ENCODE measurements at places on chromosomes 1 and 21. TPM values are rescaled to one million over a fixed set of nuclear protein-coding genes. Genes with fewer than 3 reads are reported as not detected.

The GPR161 gene
- total RNA-seq, result 9.6 TPM

GRCh38 chr1:104132382-104132973, 382.8 kb downstream of the AMY1C start:
- no peak for DNase-seq

- DNase-seq, result no peak
Observed at GRCh38 chr21:46003575-46004007, 22.0 kb downstream of the COL6A1 start.

DNA sequence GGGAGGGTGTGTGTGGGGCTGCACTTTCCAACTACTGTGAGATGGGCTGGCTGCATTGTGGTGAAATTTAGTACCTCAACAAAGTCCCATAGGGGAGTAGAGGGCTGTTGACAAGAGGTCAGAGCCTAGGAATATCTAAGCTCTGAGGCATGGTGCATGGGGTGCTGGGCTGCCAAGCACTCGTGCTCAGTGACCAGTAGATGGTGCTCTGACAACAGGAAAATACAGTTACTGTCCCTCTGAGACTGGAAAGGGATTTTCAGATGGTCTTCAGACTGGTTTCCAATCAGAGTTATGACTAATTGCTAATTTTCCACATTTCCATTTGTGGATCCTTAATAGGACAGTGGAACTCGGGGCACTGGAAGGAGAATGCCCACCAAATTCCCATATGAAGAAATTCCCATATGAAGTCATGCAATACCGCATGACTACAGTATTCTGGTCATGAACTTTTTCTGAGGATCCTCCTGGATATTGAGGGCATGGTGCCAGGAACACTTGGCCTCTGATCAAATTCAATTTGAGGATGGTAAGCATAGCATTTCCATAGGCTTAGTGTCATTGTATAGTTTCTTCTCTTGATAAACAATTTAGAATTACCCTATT, 4.1 kb upstream of the CACNA1E start:
- peak; percentile 33 for DNase-seq

DNA sequence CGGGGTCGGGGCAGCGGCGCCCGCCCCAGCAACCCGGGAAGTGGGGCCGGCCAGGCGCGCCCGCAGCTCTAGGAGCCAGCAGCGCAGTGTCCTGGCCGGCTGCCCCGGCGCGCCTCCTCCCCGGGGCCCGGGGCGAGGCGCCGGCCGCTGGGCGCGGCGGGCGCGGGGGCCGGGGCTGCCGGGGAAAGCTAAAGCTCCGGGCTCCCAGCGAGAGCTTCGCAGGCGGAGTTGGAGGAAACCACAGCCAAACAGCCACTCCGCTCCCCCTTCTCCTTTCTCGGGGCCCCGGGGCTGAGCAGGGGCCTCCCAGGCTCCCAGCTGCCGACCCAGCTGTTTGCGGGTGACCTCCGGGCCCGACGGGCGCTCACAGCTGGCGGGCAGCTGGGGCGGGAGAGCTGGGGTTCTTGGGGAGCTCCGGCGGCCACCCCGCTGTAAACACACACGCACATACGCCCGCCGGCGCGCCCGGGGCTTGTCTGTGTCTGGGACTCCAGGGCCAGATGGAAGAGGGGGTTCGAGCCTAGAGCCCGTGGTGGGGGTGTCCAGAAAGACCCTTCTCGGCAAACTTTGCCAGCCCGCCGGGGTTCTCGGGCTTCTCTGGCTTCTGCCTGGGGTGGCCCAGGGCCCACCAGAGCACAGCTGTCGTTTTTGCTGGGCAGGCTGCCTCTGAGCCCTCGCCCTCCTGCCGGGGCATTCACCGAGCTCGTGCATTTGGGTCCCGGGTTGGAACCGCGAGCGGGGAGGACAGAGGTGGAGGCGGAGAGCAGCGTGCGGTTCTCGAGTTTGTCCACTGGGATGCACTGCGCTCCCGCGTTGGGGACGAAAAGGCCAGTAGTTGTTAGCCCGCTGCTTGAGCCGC, 1.5 kb downstream of the AJAP1 start:
- no peak for DNase-seq

The CYP4A11 gene
- not detected for total RNA-seq

DNA sequence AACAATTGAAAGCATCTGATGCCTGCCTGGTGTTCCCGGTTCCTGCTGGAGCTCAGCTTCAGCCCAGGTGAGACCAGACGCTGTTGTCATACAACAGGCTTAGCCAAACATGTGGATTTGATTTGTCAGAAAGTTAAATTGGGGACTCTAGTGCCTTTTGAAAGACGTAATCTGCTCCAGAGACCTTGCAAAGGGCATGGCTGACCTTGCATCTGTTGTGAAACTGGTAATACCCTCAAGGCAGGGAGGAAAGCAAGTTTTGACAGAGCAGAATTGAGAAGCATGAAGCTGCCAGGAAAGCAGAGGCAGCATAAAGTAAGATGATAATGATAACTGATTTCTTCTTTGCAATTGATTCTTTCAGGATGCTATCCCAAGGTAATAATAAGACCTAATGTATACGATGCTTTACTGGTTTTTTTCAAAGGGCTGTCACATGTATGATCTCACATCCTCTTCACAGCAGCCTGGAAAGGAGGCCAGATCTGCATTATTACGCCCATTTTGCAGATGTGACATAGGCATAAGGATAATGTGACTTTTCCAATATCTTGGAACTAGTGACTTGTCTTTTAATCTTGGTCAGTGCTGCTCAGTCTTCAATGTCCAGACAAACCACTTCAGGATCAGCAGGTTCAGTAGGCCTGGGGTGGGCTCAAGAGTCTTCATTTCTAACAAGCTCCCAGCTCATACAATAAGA, 24.7 kb upstream of the CNN3 start:
- no peak for DNase-seq

DNA sequence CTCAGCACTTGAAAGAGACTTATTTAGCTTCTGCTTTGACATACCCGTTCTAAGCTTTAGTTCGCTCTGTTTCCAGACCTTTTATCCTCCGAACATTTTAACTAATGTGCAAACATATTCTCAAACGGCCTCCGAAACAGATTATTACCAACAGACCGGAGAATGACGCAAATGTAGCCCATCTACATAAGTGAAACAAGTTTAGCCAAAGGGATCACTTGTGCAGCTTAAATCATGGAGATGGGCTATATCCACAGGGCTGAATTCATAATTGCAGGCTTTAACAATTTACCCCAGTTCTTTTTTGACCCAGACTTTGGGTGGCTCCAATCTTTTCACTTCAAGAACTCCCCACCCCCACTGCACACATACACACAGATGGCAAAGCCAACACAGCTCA, 119.7 kb downstream of the KCNH1 start:
- no peak for DNase-seq

The ST7L gene
- total RNA-seq, result 7.4 TPM

The CTSK gene
- total RNA-seq, result 2.0 TPM

DNA sequence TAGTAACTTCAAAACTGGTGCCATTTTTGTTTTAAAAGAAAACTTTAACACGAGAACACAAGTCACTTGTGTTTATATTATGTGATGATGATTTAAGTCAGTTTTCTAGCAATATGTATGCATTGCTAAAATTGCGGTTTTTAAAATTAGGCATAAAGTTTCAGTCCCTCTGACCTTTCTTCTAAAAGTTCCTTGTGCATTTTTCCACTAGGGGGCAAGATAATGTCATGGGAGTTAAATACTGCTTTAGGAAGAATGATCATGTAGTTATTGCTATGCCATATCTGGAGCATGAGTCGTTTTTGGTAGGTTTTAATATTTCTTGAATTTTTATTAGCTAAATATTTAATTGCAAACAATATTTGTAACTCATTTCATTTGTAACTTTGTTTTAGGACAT, 10.7 kb downstream of the CDC7 start:
- no peak for DNase-seq

DNA sequence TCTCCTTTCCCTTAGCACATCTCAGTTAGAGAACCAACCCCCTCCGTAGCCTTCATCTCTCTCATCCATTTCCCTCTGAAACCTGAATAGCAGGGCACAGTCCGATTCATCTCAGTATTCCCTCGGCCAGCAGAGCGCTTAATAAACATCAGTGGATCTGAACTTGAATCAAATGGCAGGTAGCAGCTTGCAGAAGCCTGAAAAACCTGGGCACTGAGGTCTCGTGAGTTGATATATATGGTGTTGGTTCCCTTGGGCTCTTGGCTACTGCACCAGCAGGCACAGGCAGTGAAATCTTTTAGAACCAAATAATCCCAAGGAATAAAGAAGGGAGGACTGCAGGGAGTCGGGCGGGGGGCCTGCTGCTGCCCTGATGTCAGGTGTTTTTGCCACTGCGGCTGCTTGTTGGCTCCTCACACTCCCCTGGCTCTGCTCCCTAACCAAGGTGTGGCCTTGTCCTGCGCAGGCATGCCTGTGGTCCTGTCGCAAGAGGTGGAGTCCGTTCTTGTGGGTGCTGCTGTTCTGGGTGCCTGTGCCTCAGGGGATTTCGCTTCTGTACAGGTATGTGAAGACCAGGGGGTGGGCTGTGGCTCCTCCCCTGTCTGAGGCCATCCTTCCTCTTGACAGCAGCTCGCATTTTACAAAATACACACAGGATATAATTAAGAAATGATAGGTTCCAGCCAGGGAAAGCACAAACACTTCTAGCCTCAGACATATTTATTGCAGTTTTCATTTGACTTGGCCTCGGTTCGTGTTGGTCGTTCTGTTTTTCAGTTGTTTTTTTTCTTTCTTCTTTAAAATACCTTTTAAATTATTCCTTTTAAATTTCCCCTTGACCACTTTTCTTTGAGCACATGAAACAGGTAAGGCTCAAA, 140.9 kb upstream of the HOOK1 start:
- no peak for DNase-seq

The KCNJ15 gene
- total RNA-seq, result 40.8 TPM

GRCh38 chr1:117838911-117839310, 90.5 kb downstream of the GDAP2 start:
- DNase-seq, result no peak

DNA sequence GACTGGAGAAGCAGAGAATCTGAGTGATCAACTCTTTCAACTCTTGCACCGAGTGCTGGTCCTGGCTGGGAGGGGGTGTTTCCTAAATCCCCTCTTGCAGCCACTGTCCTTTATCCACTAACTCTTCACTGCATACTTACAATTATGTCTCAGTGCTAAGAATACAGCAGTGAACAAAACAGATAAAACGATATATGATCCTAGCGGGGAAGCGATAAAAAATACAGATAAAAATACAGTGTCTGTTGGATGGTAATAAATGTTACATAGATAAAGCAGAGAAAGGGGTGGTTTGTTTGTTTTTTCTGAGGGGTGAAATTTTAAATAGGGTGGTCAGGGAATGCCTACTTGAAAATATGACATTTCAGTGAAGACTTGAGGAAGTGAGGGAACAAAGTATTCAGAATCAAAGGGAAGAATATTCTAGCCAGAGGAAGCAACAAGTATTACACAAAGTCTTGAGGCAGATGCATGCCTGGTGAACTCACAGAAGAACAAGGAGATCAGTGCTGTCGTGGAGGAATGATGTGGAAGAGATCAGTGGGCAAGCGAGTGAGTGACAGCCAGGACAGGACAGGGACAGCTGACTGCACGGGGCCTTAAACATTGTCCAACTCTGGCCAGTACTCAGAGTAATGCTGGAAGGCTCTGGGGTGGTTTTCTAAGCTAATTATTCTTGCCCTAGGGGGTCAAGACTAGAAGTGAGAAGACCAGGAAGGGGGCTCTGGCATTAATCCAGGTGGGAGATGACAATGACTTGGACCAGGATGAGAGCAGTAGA, 110.0 kb downstream of the APP start:
- no peak for DNase-seq

- DNase-seq, result no peak
Observed at GRCh38 chr1:175792136-175792535, 48.7 kb upstream of the TNR start.

The TATDN3 gene
- total RNA-seq, result 12.9 TPM

GRCh38 chr21:28745131-28746016, 247.3 kb downstream of the LTN1 start:
- peak; percentile 79 for DNase-seq

The ATG4C gene
- total RNA-seq, result 8.0 TPM

- no peak for DNase-seq
Observed at GRCh38 chr1:45730780-45731319, 19.6 kb downstream of the IPP start.

DNA sequence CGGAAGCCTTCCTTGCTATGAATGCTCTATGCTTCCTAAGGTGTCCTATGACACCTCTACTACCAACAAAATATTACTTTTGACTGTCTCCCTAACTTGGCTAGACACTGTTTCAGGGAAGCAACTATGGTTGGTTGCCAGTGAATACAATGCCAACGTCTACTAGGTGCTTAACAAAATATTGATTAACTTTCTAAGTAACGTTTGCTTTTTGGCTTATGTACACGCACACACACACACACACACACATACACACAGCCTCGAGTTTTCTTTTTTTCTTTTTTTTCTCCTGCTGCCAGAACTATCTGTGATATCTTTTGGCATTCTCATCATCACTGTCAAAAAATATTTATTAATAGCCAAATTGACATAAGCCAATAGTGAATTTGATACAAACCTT, 864.0 kb downstream of the PLA2G4A start:
- no peak for DNase-seq

DNA sequence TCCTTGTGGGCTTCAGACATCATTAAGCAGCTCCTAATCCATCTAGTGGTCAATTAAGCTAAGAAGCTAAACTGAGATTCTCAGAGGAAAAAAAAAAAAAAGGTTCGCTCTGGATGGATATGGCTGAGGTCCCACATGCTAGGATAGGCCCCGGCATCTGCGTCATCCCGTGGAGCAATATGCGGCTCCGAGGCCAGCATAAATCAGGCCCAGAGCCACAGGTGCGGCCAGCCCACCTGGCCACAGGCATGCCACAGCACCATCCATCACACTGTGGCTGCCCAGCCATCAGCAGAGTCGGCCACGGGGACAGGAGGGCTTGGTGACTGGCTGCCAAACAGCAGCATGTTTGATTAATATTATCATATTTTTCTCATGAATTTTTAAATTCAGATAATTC, 106.9 kb upstream of the TIAM1 start:
- DNase-seq, result no peak

The GBP5 gene
- total RNA-seq, result not detected

GRCh38 chr1:107804741-107805140, 160.2 kb downstream of the VAV3 start:
- no peak for DNase-seq

The CD1E gene
- not detected for total RNA-seq

The CELA3A gene
- not detected for total RNA-seq

- DNase-seq, result no peak
Observed at GRCh38 chr1:228968891-228969606, 233.8 kb downstream of the RHOU start.

The TSTD1 gene
- 148 TPM for total RNA-seq

DNA sequence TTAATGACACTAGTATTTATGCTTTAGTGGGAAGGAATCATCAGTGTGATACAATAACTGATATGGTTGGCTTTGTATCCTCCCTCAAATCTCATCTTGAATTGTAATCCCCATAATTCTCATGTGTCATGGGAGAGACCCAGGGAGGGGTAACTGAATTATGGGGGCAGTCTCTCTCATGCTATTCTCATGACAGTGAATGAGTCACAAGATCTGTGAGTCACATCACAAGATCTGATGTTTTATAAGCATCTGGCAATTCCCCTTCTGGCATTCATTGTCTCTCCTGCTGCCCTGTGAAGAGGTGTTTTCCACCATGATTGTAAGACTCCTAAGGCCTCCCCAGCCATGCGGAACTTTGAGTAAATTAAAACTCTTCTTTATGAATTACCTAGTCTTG, 1760.3 kb downstream of the NCAM2 start:
- no peak for DNase-seq

GRCh38 chr1:12383786-12384185, 154.0 kb downstream of the VPS13D start:
- no peak for DNase-seq

- DNase-seq, result no peak
Observed at GRCh38 chr1:210467440-210468043, 138.8 kb downstream of the HHAT start.

The CFAP57 gene
- total RNA-seq, result 0.46 TPM

The OPRD1 gene
- not detected for total RNA-seq

- peak; percentile 82 for DNase-seq
Observed at GRCh38 chr1:213376862-213377372, 325.9 kb downstream of the RPS6KC1 start.
